GM18507 (cell line): ENCODE measurements at places on chromosomes 16 and 17.
A peak's percentile ranks its signal among the peaks of the same experiment; 100 is the strongest.

- DNase-seq = no peak
Measured at GRCh38 chr16:84027625-84028024, 15.0 kb downstream of the SLC38A8 start.

GRCh38 chr16:87332150-87332549, 15.0 kb upstream of the C16orf95 start:
- no peak for DNase-seq

DNA sequence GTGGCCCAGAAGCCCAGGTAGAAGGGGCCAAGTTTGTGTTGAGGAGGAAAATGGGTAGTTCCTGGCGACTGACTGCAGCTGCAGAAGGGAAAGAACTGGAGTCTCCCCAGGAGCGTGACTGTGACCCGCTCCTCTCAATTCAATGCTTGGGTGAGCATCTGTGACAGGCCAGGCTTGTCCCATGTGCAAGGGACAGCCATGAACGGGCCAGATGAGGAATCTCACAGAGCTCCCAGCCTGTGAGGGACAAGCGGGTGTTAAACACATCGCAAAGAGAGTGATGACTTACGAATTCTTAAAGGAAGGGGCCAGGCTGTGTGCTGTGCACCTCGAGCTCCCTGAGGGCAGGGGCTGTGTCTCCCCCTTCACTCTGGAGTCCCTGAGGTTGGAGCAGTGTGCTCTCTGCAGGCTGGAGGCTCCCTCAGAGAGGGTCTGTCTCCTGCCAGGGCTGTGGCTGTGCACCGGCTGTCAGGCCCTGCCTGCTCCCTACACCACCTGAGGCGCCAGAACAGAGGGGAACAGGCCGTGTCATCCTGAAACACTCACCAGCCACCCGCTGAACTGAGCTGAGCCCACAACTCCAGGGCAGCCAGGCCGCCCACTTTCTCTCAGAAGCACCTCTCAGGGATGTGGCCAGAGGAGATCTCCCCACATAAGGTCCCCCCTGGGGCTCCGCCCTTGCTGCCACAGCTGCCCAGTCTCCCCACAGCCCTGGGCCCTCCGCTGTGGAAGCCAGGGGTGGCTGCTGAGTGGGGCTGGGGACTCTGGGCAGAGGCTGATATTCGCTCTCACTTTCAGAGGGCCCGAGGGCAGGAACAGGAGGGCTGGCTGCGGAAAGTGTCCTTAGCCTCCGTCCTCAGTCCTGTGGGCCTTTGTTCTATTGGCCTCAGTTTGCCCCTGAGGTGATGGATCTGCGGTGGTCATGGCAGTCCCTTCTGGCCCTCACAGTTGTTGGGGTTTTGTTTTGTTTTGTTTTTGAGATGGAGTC, 25.7 kb upstream of the NXPH3 start:
- DNase-seq = no peak

DNA sequence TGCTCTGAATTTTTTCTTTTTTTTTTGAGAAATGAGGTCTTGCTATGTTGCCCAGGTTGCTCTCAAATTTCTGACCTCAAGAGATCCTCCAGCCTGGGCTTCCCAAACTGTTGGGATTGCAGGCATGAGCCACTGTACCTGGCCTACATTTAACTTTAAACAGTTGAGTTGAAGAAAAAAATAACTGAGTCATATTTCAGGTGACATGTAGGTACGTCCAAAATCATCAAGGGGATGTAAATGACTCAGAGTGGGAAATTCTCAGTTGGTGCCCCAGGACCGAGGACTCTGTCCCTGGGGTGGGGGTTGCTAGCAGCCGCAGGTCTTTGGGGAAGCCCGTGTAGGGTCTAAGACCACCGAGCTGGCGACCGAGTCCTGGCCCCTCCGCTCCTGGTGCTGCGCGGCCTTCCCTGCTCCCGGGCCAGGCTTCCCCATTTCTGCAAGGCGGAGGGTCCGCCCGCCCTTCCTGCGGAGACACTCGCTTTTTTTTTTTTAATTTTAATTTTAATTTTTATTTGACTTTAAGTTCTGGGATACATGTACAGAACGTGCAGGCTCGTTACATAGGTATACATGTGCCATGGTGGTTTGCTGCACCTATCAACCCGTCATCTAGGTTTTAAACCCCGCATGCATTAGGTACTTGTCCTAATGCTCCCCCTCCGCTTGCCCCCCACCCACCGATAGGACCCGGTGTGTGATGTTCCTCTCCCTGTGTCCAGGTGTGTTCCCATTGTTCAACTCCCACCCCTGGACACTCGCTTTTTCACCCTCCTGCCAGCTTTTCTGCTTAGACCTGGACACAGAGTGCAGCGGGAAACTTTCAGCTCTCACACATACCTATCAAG, 12.7 kb upstream of the N4BP1 start:
- no peak for DNase-seq

GRCh38 chr16:70454222-70455034, at the start of gene FCSK:
FCSK (plus strand) TSS chr16:70454595; CDS start chr16:70463191, 8,596 bp downstream.
- peak; percentile 71 for DNase-seq

DNA sequence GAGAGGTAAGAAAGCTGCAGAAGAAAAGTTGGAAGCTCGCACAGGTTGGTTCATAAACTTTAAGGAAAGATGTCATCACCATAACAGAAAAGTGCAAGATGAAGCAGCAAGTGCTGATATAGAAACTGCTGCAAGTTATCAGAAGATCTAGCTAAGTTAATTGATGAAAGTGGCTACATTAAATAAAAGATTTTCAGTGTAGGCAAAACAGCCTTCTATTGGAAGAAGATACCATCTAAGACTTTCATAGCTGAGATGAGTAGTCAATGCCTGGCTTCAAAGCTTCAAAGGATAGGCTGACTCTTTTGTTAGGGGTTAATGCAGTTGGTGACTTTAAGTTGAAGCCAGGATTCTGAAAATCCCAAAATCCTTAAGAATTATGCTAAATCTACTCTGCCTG, 24.0 kb downstream of the CYLD start:
- no peak for DNase-seq

- DNase-seq = no peak
Measured at GRCh38 chr17:1511756-1512321, 4.6 kb downstream of the INPP5K start.

DNA sequence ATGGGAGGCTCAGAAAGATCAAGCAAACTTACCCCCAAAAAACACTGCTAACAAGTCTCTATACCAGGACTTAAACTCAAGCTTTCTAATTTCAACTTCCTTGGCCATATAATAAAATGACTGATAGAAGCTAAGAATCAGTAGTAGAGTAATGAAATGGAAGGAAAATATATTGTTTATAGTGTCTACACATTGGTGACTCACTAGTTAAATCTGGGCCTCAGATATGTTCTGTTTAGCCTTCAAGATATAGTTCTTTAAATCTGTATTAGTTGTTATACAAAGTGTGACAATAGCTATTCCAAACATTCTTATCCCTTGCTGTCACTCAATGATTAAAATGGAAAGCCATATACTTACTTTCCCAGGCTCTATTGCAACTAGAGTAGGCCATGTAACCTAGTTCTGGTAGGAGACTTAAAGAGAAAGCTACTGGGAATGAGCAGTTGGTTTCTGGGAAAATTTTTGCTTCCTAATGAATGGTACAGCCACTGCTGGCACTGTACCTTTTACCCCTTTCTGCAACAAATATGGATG, 18.3 kb downstream of the SSH2 start:
- no peak for DNase-seq

GRCh38 chr16:83908798-83909197, 9.9 kb downstream of the MLYCD start:
- DNase-seq = no peak

- peak; percentile 73 for DNase-seq
Measured at GRCh38 chr17:82153745-82154375, 55.8 kb upstream of the FASN start.

GRCh38 chr17:79821331-79822095, 17.7 kb downstream of the CBX4 start:
- no peak for DNase-seq

- DNase-seq = no peak
Measured at GRCh38 chr17:2598166-2598565, 4.7 kb downstream of the PAFAH1B1 start.

DNA sequence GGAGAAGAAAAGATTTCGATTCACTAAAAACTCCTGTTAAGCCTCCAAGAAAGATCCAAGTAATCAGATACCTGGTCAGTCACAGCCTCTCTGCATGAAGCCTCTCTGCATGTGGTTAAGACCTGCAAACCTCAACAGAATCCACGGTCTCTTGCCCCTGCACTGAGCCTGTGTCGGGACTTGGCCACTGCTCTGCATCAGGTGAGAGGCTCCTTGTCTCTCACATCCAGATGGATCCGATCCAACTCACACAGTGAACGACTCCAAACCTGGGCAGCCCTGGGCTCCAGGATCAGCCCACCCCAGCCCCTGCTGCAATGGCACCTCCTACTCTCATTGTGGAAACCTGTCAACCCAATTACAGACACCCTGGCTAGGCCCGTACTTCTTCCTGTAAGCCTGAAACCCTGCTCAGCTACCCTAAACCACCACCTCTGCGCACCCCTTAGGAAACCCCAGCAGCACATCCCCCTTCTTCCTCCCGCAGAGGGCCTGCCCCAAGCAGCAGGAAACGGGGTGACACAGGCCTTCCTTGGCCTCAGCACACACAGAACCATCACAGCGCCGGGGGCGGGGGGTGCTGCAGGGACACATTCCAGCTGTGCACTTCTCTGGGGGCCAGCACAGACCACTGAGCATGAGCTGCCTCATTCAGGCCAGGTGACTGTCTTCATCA, 129.5 kb downstream of the ANKRD11 start:
- peak; percentile 58 for DNase-seq

GRCh38 chr16:90008708-90009145, 10.5 kb downstream of the DBNDD1 start:
- peak; percentile 40 for DNase-seq

GRCh38 chr16:73053364-73054124, 5.6 kb upstream of the ZFHX3 start:
- no peak for DNase-seq

DNA sequence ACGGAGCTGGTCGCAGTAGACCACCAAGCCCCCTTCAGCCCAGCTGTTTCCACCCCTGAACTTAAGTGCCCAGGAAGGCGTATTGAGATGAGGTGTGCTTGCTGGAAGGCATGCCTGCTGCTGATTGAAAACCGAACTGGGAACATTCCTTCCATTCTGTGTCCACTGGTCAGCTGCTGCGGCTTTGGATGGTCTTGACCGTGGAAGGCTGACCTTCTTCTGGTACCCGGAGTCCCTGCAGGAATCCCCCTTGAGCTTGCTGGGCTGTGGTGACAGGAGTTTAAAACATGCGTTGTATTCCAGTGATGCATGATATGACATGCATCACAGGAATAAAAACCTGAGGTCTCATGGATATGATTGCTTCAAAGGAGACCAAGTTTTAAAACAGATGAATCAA, 31.4 kb downstream of the IL4R start:
- no peak for DNase-seq

- DNase-seq = no peak
Measured at GRCh38 chr16:27346819-27347218, 33.0 kb downstream of the IL4R start.

- DNase-seq = no peak
Measured at GRCh38 chr17:978103-979093, 1.2 kb downstream of the NXN start.

DNA sequence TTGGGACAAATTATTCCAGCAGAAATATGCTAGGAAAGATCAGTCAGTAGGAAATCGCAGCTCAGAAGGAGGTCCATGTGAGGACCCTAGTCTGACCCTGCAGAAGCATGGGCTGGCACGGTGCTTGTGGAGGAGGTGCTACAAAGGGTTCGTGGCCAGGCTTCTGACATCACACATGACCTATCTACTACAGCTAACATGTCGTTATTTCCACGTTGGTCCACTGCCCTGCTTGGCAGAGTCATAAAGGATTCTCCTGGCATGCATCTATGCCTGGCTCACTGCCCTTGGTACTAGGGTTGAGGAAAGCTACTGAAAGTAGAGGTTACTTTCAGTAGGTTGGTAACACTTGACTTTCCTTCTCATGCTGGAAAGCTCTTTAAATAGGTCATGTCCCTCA, 118.1 kb upstream of the SHISA6 start:
- DNase-seq = no peak

- DNase-seq = no peak
Measured at GRCh38 chr16:80462917-80463316, 77.9 kb upstream of the DYNLRB2 start.

DNA sequence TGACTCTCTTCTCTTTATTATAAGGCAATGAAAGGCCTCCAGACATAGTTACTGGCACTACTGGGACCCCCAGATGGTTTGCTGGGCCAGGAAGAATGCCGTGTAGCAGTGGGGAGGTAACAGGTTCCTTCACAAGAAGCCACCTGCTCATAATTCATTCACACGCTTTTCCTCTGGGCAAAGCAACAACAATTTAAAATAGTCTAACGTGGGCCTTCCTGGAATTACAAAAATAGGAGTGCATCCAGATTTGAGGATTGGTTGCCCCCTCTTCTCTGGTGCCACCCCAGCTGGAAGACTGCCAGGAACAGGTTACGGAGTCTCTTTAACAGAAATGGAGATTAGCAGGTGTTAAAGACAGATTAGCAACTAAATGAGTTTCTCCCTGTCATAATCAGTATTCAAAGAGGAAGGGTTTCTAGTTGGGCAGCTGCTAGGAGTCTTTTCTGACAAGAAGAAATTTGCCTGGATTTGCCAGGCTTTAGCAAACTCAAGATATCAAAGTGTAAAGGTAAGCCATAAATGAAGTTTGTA, 409.6 kb downstream of the NPIPA8 start:
- no peak for DNase-seq

GRCh38 chr17:3528403-3528851, 29.2 kb downstream of the TRPV3 start:
- DNase-seq = no peak

DNA sequence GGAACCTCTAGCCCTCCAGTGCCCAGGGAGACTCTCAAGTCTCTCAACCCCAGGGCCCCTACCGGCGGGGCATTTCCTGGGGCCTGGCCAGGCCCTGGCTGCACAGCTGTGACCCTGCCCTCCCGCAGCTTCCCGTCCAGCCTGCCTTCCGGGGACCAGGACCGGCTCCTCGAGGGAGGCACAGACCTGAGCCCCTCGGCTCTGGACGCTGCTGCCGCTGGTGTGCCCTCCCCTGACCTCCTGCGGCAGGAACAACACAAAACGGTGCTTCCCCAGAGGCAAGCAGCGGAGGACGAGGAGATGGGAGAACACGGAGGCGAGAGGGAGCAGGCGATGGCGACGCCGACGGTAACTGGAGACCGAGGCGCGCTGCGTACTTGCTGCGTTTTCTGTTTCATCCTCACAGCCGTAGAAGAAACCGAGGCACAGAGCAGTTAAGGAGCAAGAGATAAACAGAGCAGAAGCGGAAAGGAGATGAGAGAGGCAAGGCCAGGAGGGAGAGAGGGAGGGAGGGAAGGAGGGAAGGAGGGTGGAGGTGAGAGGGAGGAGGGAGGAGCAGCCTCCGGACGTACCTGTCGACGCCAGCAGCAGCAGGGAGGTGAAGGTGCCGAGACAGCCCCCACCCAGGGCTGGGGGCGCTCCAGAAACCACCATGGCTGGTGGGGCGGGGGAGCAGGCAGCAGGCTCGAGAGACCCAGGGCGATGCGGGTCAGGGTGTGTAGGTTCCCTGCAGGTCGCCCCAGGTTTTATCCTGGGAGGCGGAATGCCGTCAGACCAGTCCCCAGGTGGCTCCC, at the start of gene PRSS22:
PRSS22 (minus strand) TSS at position 720 of the 794 bp plus-strand sequence; CDS start at position 654, 66 bp downstream.
- no peak for DNase-seq

DNA sequence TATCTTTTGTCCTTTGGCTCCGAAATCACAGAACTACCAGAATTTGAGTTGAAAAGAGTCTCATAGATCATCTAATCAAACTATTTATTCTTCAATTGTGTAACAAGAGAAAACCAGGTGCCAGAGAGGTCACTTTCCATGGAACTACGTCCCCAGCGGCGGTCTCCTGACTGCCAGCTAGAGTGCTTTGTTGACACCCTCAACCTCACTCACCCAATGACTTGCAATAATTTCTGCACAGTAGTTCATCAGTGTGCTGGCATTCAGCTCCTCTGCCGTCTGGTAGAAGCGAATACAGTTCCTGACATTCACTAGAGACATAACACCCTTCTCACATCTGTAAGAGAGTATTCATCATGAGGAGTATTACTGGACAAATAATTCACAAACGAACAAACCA, 54.2 kb downstream of the ANKFY1 start:
- DNase-seq = no peak
